ENCODE measurements at places on chromosomes 5 and 9.

DNA sequence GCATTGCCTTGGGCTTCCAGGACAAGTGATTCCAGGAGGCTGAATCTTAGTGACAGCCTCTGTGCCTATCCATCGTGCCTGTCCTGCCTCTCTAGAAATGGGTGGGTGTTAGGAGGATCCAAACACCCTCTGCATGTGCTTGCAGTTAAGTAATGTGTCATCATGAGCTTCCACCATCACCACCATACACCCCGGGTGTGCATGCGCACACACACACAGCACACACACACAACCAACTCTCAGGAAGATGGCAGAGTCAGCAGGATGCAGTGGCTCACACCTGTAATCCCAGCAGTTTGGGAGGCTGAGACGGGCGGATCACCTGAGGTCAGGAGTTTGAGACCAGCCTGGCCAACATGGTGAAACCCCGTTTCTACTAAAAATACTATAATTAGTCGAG lies 22.8 kb upstream of the CERCAM start:
- no peak for DNase-seq

- DNase-seq, result no peak
Observed at GRCh38 chr5:32298059-32298415, 14.7 kb downstream of the MTMR12 start.

DNA sequence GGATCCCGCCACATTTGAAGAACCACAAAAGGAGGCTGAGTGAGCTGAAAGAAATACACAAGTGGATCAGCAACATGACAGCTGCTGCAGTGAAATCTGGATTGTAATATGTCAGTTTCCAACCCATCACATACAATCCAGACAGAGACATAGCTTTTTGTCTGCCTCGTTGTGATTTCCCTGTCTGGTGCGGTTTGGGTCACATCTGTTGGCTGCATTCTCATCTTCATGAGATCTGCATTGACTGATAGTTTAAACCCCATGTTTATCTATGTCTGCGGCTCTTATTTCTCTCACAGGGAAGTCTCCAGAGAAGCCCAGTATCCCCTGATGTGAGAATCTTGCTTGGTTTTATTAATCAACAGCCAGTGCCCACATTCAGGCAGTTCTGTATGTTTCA lies 403.1 kb upstream of the ZNF608 start:
- DNase-seq, result no peak

DNA sequence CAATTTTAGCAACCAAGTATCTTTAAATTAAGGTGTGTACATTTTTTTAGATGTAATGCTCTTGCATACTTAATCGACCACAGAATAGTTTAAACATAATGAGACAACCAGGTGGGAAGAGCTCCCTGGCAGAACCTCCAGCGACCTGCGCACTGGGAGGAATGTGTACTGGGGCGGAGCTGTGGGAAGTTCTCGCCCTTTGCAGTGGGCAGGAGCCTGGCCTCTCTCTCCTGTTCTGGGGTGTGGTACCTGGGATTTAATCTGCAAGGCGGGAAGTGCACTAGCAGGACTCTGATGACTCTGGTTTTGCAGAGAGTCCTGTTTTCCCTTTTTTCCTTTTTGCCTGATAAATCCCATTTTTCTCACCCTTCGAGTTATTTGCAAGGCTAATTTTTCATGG lies 150.7 kb downstream of the SLC28A3 start:
- no peak for DNase-seq

- no peak for DNase-seq
Observed at GRCh38 chr9:115104908-115105307, 13.0 kb downstream of the TNC start.

- no peak for DNase-seq
Observed at GRCh38 chr9:127132921-127133647, 10.6 kb upstream of the ANGPTL2 start.

DNA sequence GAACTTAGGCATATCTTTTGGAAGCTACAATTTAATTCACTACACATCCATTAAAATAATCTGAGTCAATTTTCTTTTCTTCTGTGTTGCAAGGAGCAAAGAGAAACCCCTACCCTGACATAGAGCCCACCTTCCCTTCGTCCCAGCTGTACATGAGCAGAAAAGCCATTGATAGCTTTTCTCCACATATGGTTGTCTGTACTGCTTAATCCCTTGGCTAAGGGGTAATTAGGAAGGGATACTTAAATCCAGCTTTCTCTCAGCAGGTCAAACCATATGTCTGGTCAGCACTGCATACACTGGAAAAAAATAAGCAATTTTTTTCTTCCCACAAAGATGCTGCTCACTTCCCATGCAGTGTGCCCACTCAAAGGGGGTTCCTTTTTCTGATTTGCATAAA lies 94.7 kb upstream of the RAD23B start:
- DNase-seq, result no peak

DNA sequence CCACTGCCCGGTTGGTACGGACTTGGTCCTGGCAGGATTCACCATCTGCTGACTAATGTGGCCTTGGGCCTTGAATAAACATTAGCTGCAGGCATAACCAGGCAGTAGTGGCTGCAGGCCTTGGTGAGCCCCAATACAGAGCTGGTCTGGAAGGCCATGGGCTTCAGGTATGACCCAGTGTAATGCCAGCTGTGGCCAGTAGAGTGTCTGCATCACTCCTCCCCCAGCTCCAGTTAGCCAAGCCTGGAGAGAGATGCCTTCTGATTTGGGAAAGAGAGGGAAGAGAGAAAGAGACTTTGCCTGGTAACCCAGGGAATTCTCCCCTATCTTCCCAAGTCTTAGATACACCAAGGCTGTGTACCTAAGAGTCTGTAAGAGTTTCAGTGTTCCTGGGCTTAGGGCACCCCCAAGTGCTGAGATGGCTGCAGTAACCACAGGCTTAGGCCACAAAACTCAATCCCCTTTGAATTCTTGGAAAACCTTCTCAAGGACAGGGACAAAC lies 5.6 kb upstream of the C5 start:
- DNase-seq, result no peak

GRCh38 chr9:20528253-20528652 lies 94.0 kb downstream of the MLLT3 start:
- no peak for DNase-seq

GRCh38 chr5:110785356-110785755 lies 46.5 kb downstream of the SLC25A46 start:
- no peak for DNase-seq

DNA sequence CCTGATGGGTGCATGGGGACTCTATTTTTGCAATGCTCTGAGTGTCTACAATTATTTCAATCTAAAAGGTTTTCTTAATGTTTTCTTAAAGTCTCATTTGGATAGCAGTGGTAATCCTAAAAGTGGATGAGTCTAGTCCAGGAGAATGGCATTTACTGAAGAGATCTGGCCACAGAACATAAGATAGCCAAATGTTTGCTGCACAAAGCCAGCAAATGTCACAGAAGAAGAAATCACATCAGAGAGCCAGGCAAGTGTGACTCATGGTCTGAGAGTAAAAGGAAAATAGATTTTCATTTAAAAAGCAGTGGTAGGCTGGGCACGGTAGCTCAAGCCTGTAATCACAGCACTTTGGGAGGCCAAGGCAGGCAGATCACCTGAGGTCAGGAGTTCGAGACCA lies 352.7 kb upstream of the GRAMD2B start:
- no peak for DNase-seq

DNA sequence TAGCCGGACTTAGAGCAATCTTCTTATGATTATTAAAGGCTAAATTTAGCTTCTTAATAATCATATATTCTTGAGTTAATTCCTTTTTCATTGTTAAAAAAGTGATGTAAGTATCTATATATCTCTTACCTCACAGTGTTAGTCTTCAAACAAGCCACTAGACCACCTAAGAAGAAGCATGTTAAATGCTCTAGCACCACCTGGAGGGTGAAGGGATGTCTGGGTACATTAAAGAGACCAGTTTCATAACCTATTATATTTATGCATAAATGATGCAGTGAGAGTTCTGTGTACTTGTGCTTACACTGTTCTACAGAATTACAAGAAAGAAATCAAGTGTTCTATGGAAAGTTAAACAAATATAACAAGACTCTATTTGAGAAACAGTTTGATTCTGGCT lies 55.9 kb upstream of the SLCO6A1 start:
- DNase-seq, result no peak

DNA sequence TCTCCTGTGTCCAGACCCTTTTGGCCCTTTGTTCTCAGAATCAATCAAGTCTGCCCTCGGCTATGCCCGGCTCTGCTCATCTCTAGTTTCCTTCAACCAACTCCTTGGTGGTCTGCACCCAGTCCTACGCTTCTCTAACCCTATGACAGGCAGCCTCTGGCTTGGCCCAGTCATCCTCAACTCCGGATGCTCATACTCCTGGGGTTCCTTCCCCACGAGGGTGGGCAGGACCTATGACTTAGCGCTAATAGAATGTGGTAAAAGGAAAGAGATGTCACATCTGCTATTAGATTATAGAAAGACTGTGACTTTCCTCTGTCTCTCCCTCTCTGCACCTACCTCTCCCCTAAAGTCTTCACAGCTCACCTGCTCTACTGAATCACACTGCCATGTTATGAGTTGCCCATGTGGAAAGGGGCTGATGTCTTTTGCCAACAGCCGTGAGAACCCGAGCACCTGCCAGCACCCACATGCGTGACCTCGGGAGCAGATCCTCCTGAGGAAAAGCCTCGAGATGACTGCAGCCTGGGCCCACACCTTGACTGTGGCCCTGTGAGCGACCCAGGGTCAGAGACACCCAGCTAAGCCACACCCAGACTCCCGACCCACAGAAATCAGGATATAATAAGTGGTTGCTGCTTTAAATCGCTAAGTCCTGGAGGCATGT lies 334.9 kb downstream of the GADD45G start:
- DNase-seq, result no peak

GRCh38 chr5:149853701-149854100 lies 90.9 kb downstream of the PDE6A start:
- DNase-seq, result no peak

DNA sequence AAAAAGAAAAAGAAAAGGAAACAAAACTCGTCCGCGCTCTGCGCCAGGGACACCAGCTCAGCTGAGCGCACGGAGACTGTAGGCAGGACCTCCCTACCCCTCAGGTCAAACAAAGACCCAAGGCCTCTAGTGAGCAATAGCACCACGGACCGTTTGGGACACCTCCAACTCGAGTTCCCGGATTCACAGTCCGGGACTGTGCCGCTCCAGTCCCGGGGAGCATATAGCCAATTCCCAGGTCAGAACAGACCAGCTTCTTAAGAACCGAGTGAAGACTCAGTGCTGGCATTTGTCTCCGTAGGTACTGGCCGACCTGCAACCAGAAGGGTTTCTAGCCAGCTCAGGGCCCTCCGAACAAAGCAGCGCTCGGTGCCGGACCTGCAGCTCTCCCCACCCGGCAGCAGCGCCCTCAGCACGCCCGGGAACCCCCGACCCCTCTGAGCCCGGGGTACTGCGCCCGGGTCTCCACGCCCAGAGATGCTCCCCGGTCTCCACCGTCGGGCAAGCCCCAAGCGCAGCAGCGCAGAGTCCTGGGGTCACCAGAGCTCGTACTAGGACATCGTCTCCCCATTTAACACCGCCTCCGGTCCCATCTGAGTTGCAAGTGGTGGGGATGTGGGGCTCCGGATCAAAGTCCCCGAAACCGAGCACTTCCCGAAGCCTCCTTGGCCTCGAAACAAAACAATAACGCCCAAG lies 591 bp downstream of the ABCA1 start:
- DNase-seq, result no peak

- DNase-seq, result no peak
Observed at GRCh38 chr5:163695830-163696578, 190.6 kb downstream of the MAT2B start.

DNA sequence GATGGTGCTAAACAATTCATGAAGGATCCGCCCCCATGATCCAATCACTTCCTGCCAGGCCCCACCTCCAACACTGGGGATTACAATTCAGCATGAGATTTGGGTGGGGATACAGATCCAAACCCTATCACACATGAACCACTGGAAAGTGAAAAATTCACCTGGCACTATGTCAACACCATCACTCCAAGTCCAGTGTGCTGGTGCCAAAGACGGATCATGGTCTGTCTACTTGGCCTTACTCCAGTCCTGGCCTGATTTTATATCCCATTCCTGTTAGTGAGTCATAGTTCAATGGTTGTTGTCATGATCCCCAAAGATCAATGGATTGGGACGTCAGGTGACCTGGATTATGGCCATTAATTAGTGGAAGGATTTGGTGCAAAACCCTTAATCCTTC lies 147.4 kb upstream of the RPS23 start:
- no peak for DNase-seq

DNA sequence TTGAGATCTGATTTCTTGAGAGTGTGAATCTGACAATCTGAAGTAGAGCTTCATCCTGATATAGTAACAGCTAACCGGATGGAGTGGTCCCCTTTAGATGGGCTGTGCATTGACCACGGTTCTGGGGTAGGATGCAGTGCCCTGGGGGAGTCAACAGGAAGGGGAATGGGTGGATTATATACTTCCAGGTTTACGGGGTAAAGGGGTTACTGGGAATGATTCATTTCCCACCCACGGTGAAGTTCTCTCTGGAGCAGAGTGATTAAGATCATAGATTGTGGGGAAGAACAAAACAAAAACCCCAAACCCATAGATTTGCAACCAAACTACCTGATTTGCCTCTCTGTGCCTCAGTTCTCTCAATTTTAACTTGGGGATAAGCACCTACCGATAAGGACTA lies 1.5 kb upstream of the B4GALT7 start:
- DNase-seq, result no peak

GRCh38 chr5:147482706-147483180 lies 27.1 kb downstream of the DPYSL3 start:
- DNase-seq, result no peak

DNA sequence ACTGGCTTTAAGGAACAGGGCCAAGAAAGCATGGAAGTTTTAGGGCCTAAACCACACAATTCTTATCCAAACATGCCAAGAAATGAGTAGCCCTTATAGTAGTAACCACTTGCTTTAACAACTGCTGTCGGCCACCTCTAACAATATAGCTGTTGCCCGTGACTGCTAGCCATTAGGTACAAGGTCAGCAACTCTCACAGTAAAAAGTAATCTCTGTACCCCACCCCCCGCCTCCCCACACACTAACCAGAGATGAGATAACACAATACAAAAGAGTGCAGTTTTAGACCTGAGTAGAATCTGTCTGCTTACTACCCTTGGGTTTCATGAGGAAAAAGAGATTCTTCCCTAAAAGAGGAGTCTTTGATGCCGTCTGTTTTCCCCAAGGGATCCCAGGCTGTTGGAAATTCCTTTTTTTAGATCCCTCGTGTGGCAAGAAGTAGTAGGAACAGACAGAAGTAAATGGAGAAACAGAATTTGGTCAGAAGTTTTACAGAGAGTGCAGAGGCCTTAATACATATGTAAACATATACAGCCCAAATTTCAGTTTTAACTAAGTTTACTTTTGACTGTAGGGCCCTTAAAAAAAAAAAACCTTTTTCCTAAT lies 94.3 kb downstream of the WDR41 start:
- no peak for DNase-seq

GRCh38 chr9:121819428-121820231 lies 168.2 kb downstream of the DAB2IP start:
- DNase-seq, result no peak
